ENCODE measurements at places on chromosomes 5 and 9.

DNA sequence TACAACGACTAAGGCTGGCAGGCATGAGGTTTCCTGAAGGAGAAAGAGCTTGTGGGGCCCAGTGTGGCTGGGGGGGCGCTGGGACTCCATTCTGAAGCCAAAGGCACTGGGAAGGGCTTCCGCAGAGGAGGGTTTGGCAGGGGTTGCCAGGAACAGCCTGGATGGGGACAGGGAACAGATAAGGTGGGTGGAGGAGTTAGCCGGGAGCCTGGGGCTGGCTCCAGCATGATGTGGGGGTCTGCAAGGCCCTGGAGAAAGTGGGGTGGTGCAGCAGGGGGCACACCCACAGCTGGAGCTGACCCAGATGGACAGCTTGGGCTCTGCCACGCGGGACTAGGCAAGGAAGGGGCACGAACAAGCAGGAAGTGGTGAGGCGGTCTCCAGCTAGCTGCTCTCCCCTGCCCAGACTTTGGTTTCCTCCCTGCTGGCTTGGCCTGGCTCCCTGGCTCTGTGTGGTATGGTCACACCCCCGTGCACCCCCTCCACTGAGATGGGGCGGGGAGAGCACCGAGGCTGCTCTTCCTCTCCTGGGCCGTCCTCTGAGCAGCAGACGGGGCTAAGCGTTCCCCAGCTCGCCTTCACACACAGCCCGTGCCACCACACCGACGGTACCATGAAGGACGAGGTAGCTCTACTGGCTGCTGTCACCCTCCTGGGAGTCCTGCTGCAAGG is at the start of gene LTC4S:
LTC4S (plus strand) TSS at position 519 of the 672 bp plus-strand sequence; CDS start at position 614, 95 bp downstream.
- peak; percentile 37 for DNase-seq

DNA sequence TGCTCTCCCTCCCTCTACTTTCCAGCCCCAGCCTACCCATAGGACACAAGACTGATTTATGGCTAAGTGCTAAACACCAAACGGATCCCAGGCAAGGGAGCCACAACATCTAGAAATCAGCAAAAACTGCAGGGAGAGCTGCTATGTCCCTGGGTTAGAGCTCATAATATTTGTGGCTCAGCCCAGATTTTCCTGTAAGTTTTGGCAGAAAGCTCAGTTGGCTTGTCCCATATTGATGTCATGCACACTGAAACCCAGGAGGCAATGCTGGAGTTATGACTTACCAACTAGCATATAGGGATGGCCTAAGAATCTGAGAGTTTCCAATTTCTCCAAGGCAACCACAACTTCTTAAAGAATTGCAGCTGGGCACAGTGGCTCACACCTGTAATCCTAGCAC is 44.7 kb upstream of the MYOT start:
- DNase-seq = no peak

DNA sequence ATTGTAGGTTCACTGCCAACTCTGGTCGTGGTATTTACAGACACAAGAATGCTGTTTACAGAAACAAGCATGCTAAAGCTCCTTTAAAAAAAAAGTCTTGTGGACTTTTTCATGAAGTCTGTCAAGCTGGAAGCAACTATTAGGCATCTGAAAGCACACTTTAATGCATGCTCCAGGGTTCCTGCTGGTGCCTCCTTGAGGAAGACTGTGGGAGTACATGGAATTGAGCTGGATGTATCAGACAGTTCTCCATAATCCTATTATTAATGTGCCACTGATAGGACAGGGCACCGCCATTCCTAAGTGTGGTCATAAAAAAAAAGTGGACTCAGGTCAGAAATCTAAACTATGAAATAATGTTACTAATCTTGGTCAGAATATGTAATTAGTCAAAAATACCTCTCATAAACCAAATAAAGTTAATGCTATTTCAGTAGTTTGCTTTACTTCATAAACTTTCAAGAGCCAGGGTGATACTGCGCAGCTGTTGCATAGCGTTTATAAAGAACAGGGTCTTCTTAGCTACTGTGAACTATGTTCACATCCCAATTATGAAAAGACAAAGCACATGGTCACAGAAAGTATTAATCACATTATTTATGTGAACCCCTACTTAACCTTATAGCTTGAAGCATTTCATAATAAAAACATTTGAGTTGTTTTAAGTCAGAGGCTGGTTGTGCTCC is 390.8 kb upstream of the PTGER4 start:
- no peak for DNase-seq

GRCh38 chr5:138282920-138283742 is 8.7 kb upstream of the GFRA3 start:
- peak; percentile 25 for DNase-seq

DNA sequence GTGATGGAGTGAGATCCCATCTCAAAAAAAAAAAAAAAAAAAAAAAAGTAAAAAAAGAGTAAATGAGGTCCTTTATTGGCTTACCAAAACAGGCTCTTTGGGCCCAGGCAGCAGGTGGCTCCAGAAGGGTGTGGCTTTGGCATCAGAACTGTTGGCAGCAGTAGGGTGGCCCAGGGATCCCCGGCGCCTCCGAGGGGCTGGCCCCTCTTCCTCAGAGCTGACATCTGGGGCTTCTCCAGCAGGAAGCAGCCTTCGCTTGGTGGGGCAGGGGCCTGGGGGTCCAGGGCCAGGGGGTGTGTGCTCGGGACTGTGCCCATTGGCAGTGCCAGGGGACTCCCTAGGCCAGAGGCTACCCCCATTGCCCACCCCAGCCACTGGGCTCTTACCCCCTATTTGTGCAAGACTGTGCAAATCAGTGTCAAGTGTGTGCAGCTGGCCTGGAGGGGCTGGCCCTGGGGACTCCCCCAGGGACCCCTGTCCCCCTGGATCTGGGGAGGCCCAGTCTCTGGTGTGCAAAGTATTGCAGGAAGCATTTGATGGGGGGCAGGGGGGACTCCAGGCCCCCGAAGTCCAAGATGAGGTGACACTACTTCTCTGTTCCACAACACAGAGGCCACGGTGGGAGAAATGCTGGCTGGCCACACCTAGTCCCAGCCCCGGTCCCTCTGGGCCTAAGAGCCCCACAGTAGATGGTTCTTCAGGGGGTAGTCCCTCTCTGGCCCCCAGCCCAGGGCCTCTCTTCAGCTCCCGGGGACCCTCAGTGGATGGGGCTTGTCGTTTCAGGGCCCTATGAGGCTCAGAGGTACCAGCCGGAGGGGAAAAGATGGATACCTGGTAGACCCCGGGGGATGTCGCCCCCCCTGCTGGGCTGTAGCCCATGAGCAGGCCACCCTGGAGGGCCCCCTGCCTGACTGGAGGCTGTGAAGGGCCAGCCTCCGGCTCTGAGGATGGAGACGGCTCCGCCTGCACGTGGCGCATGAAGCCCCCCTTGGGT is 4.7 kb upstream of the STOML2 start:
- DNase-seq = no peak
